Activated T-helper 1 cell treated with anti-CD3 and anti-CD28 coated beads, Interleukin-2, amount 50 U/mL, for 16 hours (primary cell): ENCODE measurements at places on chromosomes 3 and 15.

DNA sequence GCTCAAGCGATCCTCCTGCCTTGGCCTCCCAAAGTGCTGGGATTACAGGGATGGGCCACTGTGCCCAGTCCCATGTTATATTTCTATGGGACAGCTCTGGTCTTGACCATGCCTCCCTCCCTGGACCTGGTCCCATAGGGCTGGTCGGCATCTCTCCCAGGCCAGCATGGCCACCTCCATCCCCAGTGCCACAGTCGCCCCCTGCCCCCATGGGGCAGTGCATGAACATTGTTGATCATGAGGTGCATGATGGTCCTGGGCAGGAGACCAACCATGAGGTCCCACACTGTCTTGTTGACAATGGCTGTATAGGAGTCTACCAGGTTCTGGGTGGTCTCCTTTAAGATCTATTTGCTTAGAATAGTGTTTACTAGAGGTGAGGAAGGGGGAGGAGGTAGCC lies 6.5 kb downstream of the RPS17 start:
- no peak for DNase-seq

DNA sequence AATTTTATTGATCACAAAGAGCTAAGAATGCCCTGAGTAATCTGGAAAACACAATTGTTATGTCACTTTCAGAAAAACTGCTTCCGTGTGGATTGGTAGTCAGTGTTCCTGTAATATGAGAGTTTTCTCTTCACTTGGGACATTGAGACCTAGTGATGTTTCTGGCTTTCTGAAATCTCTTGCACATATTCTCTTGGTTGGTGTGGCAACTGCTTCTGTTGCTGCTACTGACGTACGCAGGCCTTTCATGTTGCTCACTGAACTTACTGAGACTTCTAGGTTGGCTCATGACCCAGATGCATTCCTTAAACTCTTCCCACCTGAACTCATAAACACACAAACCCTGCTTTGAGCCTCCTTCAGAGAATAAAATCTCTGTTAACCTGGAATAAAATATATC lies 175.0 kb upstream of the PFN2 start:
- no peak for DNase-seq

- no peak for DNase-seq
These were observed 6.0 kb upstream of the WDR6 start for GRCh38 chr3:49001155-49001554.

- DNase-seq = no peak
These were observed 51.5 kb downstream of the MYL3 start for GRCh38 chr3:46811615-46812236.

DNA sequence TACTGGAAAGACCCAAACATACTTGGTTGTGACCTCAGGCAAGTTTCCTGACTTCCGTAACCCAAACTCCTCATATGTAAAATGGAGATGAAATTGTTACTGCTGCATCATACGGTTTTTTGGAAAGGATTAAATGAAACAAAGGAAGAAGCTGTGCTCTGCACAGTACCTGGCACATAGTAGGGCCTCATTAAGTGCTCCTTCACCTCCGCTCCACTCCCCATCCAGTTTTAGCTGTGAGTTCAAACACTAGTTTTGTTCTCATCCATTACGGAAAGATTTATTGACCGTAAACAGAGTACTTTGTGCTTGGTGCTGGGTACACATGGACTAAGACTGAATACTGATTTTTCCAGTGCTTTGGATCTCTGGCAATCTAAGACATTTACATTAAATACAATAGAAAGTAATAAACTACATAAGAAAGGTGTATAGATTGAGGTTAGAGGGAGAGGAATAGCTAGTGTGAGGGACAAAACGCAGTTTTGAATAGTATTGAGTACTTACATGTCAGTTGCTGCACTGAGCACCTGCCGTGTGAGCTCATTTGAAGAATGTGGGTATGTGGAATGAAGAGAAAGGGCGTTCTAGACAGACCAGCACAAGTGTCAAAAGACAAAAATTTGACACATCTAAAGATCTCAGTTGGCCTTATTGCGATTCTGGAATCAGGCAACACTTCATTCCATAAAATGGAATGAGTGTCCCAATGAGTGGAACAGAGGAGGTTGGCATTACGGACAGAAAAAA lies 594 bp upstream of the ICE2 start:
- no peak for DNase-seq

DNA sequence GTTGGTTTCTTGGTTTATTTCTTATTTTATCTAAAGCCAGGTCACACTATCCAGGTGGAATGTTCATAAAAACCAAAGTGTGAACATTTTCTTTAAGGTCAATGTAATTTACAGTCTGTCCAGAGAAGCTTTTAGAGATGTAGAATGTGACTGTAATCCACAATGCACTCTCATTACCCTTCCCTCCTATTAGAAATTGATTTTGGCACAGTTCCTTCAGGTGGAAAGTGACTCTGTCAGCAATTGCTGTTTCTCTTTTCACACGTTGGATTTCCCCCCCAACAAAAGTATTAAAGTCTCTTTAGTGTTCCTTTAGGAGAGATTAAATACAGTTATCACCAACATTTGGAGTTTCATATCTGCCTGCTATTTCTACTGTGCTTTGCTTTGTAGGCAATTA lies 31.6 kb upstream of the COPB2 start:
- no peak for DNase-seq

- no peak for DNase-seq
These were observed 43.3 kb downstream of the CYFIP1 start for GRCh38 chr15:22936577-22937472.

- no peak for DNase-seq
These were observed 172.5 kb downstream of the ALDH1A2 start for GRCh38 chr15:57893040-57893439.

GRCh38 chr15:41848631-41849030 lies 10.0 kb downstream of the PLA2G4B start:
- no peak for DNase-seq

DNA sequence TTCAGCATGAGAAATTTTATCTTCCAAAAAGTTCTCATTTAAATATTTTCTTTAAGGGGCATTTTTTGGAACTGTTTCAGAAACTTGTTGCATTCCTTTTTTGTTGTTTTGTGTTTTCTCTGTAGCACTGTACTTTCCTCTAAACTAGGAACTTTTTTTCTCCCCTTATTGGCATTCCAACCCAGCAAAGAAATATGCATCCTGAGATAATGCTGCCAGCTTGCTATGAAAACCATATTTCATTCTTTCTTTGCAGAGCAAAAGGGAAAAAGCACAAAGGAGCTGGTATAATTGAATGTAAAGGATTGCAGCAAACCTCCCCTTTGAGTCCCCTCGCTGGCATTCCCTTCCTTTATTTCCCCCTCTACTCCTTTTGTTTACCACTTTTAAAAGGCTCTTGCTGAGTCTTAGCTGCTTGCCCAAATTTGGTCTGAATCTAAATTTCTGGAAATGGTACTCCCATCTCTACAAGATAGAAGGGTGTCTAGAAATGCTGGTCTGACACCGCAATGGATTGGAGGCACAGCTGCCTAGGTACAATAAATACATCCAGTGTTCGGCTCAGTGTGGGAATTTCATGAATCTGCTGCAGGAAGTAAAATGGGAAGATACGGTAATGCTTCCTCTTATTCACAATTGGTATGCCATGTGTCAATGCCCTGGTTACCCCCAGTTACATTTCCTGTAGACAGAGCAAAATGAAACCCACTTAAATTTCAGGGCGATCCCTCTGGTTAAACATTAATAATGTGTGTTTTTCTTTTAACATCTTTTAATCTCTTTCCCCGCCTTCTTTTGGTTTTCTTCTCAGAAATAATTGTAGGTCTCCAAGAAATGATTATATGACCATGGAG lies 156.6 kb downstream of the MEIS2 start:
- DNase-seq = no peak

DNA sequence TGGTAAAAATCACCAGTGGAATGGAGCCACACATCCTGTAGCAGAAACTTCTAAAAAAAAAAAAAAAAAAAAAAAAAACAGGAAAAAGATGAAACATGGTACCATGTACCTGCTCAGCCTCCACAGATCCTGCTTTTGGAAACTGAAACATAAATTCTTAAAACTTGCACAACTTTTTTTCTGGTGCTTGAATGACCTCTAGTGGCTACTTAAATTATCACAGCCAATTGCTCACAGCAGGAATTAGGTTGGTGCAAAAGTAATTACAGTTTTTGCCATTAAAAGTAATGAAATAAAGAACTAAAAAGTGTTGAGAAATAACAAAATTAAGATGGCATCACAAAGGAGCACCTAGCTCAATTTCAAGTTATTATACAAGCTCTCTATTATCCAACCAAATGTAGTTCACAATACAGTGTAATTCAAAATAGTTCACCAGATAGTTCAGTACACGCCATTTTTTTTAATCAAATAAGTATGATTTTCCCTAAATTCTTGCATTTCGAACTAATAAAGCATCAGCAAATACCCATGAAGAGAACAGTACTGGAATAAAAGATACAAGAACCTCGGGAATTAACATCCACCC lies 80.6 kb downstream of the ULK4 start:
- no peak for DNase-seq

DNA sequence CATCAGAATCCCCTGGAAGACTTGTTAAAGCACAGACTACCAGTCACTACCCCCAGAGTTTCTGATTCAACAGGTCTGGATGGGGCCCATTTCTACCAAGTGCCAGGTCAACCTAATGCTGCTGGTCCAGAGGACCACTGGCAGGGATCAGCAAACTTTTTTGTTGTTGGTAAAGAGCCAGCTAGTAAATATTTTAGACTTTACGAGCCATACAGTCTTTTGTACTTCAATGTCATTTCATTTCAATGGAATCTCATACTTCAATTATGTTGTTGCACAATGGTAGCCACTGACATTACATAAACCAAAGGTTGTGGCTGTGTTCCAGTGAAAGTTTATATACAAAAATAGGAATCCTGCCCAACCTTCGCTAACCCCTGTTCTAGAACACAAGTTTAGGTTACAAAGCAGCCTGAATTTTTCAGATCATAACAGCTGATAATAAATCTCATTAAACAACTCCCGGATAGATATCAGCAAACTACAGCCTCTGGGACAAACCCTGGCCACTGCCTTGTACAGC lies 28.7 kb downstream of the ULK4 start:
- no peak for DNase-seq

GRCh38 chr3:93969997-93970396 lies 3.7 kb downstream of the PROS1 start:
- DNase-seq = no peak

DNA sequence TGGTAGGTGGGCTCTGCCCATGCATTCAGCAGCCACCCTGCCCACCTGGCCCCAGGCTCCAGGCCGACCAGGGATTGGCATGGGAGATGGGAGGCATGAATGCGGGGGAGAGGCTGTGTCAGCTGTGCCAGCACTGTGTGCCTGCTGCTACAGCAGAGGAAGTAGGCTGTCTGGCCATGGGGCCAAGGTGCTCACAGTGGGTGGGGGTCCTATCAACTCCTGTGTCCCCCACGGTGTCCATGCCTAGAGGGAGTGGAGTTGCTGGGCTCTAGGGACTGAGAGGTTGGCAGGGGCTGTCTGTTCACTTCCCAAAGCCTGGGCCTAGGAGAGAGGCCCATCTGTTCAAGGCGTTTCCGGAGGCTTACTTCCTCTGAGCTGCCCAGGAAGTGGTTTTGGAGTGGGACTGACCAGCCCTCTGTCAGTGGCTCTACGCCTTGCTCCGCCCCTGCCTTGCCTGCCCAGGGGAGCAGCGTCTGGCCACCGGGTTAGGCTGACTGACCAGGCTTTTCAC lies 5.8 kb downstream of the PRKCD start:
- DNase-seq = no peak

DNA sequence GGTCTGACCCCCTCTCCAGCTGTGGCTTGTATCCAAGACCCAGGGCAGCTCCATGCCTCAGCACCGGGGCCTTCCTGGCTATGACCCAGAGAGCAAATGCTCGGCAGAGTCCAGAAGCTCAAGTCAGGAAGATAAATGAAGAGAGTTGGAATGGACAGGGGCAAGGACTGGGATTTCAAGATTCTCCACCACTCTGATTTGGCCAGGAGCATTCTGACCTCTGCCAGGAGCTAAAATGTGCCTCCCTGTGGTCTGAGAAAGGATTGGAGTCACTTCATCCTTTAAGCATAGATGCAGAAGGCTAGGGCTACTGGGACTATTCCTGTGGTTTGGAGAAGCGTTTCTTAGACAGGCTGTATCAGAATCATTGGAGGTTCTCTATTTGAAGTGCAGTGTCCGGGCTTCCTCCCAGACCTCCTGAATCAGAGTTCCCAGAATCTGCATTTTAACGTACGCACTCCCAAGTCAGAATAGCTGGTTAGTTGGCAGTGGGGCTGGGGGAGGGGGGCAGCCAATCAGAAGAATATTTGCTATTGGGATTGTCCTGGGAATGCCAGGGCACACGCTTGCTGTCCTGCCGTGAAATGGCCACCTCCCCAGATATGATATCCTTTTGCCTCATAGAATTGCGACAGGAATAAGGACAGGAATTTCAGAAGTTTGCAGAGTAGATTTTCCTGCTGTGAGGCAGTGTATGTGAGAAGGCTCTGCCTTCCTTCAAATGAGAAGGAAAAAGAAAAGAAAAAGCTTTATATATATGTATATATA lies 57.4 kb downstream of the HRH1 start:
- DNase-seq = no peak
